ENCODE measurements at places on chromosomes 16 and 17.
A peak's percentile ranks its signal among the peaks of the same experiment; 100 is the strongest.

- DNase-seq: no peak
These were observed 6.0 kb upstream of the LPCAT2 start for GRCh38 chr16:55502801-55503366.

GRCh38 chr17:1860978-1861377 lies 31.2 kb downstream of the RPA1 start:
- no peak for DNase-seq

DNA sequence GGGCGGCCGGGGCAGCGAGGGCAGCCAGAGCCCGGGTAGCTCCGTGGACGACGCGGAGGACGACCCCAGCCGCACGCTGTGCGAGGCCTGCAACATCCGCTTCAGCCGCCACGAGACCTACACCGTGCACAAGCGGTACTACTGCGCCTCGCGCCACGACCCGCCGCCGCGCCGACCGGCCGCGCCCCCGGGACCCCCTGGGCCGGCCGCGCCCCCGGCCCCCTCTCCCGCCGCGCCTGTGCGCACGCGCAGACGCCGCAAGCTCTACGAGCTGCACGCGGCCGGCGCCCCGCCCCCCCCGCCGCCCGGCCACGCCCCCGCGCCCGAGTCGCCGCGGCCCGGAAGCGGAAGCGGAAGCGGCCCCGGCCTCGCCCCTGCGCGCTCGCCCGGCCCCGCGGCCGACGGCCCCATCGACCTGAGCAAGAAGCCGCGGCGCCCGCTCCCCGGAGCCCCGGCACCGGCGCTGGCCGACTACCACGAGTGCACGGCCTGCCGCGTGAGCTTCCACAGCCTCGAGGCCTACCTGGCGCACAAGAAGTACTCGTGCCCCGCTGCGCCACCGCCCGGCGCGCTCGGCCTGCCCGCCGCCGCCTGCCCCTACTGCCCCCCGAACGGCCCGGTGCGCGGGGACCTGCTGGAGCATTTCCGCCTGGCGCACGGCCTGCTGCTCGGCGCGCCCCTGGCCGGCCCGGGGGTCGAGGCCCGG lies 36.1 kb upstream of the ZC3H18 start:
- DNase-seq: peak; percentile 75

- no peak for DNase-seq
These were observed 195.2 kb upstream of the CNTNAP4 start for GRCh38 chr16:76081967-76082366.

DNA sequence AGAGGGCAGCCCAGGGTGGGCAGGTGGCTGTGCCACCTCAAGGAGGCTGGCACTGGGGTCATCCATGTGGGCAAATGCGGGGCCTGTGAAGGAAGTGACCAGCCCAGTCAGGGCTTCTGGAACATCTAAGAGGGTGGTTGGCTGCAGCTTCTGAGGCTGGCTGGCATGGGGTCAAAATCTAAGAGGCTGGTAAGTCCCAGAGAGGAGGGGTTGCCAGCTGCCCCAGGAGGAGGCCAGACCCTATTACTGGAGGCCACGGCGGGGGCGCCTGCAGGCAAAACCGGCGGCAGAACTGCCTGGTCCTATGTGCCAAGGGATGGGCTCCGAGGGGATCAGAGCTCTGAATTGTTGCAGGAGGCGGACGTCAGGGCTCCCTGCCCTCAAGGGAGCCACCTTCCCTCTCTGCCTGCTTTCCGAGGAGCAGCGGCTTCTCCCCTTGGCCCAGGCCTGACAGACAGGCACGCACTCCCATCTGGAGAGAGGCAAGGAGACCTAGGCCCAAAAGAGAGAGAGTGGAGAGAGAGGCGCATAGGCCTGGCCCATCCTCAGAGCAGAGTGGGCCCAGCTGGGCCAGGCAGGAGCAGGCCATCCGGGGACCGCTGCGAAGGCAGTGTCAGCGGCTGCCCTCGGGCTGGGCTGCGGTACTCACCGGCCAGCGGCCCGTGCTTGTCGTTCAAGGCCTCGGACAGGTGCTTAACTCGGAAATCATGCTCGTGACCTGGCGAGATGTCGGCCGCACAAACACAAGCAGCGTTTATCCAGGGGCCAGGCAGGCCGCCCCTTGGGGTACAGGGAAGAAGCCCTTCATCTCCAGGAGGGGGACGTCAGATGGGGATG lies 10.9 kb downstream of the ZACN start:
- no peak for DNase-seq

DNA sequence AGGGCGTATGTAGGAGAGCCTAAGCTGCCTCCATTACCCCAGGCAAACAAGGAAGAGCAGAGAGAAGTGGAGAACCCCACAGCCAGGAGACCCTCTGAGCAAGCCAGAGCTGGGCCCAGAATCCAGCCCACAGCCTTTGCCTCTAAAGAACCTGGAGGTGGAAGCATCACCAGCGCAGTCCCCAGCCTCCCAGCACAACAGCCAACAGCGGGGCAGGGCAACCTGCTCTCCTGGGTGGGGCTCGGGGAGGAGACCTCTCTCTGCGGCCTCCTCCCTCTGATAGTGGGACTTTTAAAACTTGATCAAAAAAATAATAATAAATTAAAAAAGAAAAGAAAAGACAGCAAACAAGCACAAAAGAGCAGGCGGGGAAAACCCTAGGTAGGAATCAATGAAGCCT lies 45.9 kb downstream of the AXIN2 start:
- no peak for DNase-seq

DNA sequence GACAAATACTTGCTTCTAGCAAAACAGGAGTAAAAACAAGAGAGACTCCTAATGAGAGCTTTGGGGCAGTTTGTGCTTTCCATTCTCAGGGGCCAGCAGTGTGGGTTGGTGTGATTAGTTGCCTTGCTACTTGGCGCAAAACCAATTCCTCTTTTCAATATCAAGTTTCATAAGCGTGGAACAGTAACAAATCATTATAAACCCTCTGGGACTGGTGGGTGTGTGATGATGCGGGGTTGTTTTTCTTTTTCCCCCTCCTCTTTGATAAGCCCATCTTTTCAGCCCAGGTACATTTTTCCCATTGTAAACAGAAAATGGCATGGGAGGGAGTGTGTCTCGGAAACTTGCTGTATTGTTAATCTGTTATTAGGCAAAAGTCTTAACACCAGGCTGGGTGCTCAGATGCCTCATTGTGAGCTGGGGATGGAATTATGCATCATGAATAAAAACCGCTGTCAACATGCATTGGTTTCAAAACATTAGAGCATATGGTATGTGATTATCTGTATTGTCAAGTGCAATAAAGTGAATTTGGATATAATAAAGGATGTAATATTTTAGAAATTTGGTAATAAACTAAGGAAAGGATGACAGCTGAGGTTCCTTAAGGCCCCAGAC lies 166.4 kb downstream of the CCDC182 start:
- DNase-seq: peak; percentile 46

DNA sequence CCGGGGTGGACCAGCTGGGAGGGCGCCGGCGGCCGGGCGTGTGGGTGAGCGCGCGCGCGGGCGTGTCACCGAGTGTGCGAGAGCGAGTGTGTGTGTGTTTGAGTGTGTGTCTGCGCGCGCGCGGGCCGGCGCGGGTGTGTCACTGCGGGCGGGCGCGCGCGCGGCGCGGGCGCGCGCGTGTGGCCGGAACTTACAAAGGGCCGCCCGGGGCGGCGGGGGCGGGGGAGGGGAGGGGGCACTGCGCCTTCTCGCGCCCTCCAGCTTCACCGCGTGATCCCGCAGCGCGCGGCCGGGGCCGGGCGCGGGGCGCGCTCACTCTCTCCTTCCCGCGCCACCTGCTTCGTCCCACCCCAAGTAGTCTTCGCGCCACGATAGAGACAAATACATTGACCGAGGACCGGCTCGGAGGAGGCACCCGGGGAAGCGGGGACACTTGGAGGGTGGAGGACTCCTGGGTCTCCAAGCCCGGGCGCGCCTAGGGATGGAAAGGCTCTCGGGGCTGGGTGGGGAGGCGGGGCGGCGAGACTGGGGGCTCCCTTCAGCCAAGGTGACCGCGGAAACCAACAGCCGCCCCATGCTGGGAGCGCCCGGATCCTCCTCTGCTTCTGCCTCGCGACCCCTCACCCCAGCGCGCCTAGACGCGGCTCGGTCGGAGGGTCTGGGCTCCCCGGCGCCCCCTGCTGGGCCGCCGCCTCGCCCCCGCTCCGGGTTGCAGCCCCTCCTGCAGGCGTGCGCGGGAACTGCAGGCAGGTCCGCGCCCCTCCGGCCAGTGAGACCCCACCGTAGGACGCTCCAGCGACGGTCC lies at the start of gene SRCIN1:
Gene SRCIN1, minus strand, starts transcription at position 112 of the 805 bp plus-strand sequence. CDS start 247 bp downstream, outside the sequence.
- peak; percentile 40 for DNase-seq

GRCh38 chr16:57957673-57958392 lies 13.1 kb downstream of the CNGB1 start:
- no peak for DNase-seq
